Pancreas (tissue), 10 donors: ENCODE measurements at places on chromosomes 12 and 14. TPM values are rescaled to one million over a fixed set of nuclear protein-coding genes. Genes with fewer than 3 reads are reported as not detected.

- H3K27ac ChIP-seq: peak overlapping the region; percentile 72
- H3K36me3 ChIP-seq: peaks cover 8% of the 10 kb centered on the region
- no peaks in the 10 kb centered on the region for H3K27me3 ChIP-seq
- peak overlapping the region; percentile 88 for H3K4me3 ChIP-seq
- peaks cover 17% of the 10 kb centered on the region for H3K4me1 ChIP-seq
- DNase-seq: peak; percentile 39
Measured at GRCh38 chr12:130872179-130873096, 572 bp downstream of the RAN start.

DNA sequence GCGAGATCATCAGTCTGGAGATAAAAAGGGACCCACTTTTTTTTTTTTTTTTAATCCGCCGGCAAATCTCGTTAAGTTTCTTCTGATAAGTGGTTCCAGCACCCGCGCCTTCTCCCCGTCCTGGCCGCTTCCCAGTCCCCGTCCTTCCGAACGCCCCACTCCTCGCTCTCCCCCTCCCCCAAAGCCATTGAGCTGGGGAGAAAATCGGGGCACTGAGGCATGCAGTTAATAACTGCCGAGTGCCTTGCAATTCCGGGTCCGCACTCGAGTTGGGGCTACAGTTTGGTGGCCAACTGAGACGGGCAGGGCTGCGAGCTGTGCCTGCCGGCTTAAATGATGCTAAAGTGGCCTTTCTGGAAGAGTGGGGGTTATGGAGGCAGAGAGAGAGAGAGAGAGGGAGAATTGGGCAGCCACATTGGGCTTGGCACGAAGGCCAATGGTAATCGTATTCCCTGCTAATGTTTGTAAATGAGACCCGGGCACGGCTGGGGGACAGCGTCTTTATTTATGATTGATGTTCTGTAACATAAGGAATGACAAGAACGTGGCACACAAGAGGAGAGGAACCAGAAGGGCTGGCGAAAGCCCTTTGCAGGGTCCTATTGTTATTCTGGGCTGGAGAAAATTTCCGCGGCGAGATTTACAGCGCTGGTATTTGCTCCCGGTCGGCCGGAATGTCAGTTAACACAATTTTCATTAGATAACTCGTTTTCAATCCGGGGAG is 115.4 kb upstream of the MYL2 start:
- H3K4me3 ChIP-seq: no peak overlapping the region
- no peak overlapping the region for H3K27ac ChIP-seq
- DNase-seq: no peak
- peaks cover 5% of the 10 kb centered on the region for H3K4me1 ChIP-seq
- H3K36me3 ChIP-seq: no peaks in the 10 kb centered on the region
- H3K27me3 ChIP-seq: peaks cover 35% of the 10 kb centered on the region

DNA sequence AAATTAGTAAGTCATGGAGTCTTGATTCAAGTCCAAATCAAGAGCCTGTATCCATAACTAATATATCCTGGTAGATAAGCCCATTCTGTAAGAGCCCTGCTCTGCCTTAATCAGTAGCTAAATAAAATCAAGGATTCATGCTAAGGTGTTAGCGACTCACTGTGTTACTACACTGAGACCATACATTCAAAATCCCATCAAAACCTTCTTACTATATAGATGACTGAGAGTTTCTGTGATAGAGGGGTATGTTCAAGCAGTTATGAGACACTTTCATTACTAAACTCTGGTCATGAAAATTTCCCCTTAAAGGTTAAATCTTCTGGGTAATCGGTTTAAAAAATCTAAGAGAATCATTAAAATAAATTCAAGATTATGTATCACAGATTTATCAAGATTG is 78.5 kb downstream of the MDGA2 start:
- H3K27ac ChIP-seq: no peak overlapping the region
- DNase-seq: no peak
- no peaks in the 10 kb centered on the region for H3K27me3 ChIP-seq
- H3K4me1 ChIP-seq: no peaks in the 10 kb centered on the region
- H3K36me3 ChIP-seq: no peaks in the 10 kb centered on the region

Gene POTEM
- not detected for total RNA-seq

GRCh38 chr12:105832806-105833205 is 305.9 kb downstream of the NUAK1 start:
- H3K27ac ChIP-seq: no peak overlapping the region
- no peak overlapping the region for H3K4me3 ChIP-seq
- DNase-seq: no peak
- no peaks in the 10 kb centered on the region for H3K4me1 ChIP-seq

Gene DLK1
- total RNA-seq: 8.5 TPM

DNA sequence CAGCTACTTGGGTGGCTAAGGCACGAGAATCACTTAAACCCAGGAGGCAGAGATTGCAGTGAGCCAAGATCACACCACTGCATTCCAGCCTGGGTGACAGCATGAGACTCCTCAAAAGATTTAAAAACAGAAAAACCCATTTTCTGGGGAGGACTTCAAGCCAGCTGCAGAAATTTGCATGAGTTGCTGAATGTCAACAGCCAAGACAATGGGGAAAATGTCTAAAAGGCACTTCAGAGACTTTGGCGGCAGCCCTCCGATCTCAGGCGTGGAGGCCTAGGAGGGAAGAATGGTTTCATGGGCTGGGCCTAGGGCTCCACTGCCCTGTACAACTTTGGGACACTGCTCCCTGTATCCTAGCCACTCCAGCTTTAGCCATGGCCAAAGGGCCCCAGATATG is 177.8 kb upstream of the C14orf180 start:
- no peak overlapping the region for H3K4me3 ChIP-seq
- H3K4me1 ChIP-seq: no peaks in the 10 kb centered on the region
- H3K36me3 ChIP-seq: no peaks in the 10 kb centered on the region
- no peak overlapping the region for H3K27ac ChIP-seq
- no peak for DNase-seq
- no peaks in the 10 kb centered on the region for H3K27me3 ChIP-seq

GRCh38 chr14:38199076-38199475 is 8.6 kb upstream of the SSTR1 start:
- no peaks in the 10 kb centered on the region for H3K27me3 ChIP-seq
- no peaks in the 10 kb centered on the region for H3K4me1 ChIP-seq
- H3K36me3 ChIP-seq: no peaks in the 10 kb centered on the region
- DNase-seq: no peak
- H3K4me3 ChIP-seq: no peak overlapping the region

Gene PRICKLE1
- 9.5 TPM for total RNA-seq

Gene KLRC4
- not detected for total RNA-seq

Gene BCDIN3D
- total RNA-seq: 4.8 TPM

Gene OLR1
- 0.65 TPM for total RNA-seq

DNA sequence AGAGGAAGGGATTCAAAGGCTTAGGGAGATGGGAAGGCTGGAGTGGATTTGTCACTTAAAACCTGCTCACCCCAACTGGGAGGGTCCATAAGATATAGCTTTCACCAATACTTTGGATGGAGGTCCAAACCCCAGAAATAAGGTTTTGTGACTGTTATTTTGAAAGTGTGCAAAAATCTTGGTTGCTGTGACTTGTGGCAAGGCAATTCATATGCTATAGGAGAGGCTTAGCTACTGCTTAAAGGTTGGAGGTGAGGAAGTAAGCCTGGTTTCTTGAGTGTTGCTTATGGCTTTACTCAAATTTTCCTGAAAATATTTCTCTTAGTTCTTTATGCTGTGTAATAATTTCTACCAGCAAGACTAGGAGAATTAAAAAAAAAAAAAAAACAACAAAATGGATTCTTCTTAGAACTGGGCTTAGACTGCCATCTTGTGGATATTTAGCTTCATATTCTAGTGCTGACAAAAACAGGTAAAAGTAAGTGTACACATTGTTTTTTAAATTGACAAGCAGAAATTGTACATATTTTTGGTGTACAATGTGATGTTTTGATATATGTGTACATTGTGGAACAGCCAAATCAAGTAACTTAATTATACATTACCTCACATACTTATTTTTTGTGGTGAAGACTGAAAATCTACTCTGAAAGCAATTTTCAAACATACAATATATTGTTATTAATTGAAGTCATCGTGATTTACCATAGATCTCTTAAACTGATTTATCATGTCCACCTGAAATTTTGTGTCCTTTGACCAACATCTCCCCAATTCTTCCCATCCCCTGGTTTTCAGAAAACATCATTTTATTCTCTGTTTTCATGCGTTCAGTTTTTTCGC is 23.0 kb downstream of the PDE6H start:
- no peaks in the 10 kb centered on the region for H3K27me3 ChIP-seq
- no peak overlapping the region for H3K27ac ChIP-seq
- peaks cover 5% of the 10 kb centered on the region for H3K4me1 ChIP-seq
- H3K4me3 ChIP-seq: no peak overlapping the region

Gene FOXN4
- not detected for total RNA-seq

- no peak overlapping the region for H3K4me3 ChIP-seq
- peaks cover 10% of the 10 kb centered on the region for H3K36me3 ChIP-seq
- no peak for DNase-seq
- H3K27me3 ChIP-seq: no peaks in the 10 kb centered on the region
Measured at GRCh38 chr14:52678591-52678990, 16.8 kb downstream of the ERO1A start.

Gene TMEM116
- total RNA-seq: 3.6 TPM

Gene SERPINA9
- total RNA-seq: not detected

DNA sequence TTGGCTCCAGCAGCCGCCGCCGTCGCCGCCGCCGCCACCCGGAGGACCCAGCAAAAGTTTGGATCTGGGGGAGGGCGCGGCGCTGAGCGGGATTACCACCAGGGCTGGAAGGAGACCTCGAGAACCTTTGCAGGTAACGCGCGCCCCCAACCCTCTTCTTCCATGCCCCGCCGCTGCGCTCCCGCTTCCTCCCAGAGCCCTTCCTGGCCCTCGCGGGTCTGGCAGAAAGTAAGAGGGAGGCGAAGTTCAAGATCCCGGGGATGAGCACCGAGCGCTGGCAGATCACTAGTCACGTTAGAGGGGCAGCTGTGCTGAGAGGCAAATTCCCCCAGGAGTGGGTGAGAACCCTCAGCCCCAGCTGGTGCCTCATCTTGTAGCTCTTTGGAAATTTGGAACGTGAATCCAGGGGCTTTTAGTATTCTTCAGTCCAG is 3.9 kb downstream of the FLRT2 start:
- DNase-seq: no peak
- H3K36me3 ChIP-seq: no peaks in the 10 kb centered on the region
- H3K4me1 ChIP-seq: peaks cover 6% of the 10 kb centered on the region
- peak overlapping the region; percentile 52 for H3K27ac ChIP-seq
